ENCODE measurements at places on chromosomes 6 and 20.

GRCh38 chr6:138971601-138972000 is 16.5 kb downstream of the REPS1 start:
- no peak for DNase-seq

- DNase-seq = no peak
Observed at GRCh38 chr20:42589976-42590639, 599.6 kb downstream of the PTPRT start.

GRCh38 chr20:44780226-44780625 is 30.1 kb downstream of the RIMS4 start:
- no peak for DNase-seq

DNA sequence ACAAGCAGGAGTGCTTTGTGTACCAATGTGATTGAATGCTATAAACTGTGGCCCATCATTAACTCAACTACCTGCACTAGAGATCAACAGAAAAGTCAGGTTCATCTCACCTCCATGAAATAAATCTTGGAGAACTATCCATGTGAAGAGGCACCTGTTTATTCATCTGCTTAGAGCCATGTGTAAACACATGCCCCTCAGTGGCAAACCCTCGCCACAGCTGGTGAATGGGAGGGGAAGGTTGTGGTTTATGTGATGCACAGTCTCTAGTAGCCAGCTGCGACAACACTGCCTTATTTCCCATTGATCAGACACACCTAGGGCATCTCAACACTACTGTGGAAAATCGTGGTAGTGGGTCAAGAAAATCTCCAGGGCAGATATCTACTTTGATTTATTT is 640.2 kb downstream of the PTPRT start:
- no peak for DNase-seq

- no peak for DNase-seq
Observed at GRCh38 chr6:46583721-46584120, 68.9 kb downstream of the CYP39A1 start.

DNA sequence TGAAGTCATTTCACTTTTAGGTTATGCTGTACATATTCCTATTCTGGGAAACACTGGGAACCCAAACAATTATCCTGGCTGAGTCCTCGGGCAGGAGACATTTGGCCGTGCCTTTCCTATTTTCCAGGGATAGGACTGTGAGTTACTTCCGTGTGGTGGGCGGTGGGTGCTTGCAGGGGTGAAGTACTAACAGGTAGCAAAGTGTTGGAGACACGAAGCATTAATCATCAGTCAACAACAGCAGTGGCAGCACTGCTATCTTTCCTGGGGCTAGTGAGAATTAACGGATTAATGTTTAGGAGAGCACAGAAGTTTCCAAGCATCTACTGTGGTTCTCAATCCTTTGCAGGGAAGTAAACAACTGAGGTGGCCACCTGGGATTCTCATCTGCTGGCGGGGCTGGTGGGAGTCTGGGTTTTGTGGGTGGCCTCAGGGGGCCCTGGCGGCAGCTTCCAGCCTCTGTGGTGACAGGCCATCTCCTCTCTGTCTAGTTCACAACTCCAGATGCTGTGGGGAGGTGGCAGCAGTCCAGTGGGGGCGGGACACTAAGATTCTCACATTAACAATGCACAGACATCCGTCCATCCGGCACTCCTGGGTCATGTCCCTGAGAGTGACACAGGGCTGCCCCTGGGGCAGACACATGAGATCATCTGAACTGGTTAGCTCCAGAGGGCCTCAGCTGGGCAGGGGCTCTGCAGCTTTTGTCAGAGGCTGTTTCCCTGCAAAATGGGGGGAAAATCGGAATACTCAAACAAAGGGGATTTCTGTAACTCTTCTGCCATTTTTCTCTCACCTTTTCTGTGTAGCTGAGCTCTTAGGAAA is 90.9 kb downstream of the GJA10 start:
- no peak for DNase-seq

- no peak for DNase-seq
Observed at GRCh38 chr20:51738877-51739447, 29.2 kb downstream of the ATP9A start.

DNA sequence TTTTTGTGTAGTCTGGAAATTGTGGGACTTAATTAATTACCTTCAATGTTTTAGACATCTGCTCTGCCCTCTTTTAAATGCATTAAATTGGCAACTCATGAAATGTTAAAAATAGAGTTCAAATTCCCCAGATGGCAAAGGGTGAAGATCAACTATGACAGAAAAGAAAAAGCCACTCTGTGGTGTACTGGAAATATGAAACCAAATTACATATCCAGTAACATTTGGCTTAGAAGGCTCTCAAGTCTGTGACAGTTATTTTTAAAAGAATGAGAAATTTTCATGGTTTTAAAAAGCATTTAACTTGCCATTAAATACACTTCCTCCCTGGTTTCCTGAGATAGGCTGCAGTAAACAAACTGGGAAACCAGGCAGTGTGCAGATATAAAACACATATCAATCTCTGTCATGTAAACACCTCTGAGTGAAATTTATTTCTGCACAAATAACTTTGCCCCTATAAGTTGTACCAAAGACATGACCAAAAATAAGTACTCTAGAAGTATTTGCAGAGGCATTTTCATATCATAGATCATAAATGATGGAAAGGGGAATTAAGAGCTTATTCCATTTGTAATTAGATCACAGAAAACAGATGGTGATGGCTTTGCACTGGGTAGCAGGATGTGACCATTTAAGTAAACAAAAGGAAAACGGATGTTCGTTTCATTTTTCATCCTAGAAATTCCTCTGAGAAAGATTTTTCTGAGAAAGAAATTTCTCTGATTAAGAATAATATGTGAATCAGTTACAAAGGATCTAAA is 360.1 kb downstream of the SAMD5 start:
- DNase-seq = no peak

GRCh38 chr6:144250276-144250675 is 34.9 kb upstream of the UTRN start:
- DNase-seq = no peak

DNA sequence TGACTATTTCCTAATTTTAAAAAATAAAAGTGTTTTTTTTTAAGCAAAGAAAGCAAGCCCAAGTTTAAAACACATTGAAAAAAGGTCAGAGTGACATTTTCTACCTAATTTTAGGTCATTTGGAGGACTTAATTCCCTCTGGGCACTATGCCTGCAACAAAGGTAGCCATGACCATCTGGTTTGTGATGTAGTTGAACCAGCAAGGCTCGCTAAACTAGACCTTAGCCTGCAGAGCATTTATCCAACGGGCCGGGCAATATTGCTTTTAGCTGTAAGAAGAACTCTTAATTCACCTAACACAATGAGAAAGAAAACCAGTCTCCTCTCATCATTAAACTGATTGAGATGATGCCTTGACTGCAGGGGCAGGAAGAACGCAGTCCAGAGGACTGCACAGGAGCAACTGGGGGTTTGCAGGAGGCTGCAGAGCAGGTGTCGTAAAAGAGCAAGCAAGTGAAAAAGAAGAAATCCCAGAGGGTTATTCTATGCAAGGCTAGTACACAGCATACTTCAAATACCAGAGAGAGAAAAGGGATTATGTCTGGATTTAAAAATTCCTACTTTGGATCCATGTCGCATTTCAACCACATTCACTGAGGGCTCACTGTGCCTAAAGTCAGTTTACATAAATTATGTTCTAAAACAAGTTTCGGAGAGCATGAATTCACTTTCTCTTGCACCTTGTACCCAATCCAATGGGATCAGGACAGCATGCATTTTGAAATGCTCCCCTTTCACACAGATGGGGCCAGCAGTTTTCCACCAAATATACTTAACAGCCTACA is 12.8 kb downstream of the TRAF3IP2 start:
- no peak for DNase-seq

DNA sequence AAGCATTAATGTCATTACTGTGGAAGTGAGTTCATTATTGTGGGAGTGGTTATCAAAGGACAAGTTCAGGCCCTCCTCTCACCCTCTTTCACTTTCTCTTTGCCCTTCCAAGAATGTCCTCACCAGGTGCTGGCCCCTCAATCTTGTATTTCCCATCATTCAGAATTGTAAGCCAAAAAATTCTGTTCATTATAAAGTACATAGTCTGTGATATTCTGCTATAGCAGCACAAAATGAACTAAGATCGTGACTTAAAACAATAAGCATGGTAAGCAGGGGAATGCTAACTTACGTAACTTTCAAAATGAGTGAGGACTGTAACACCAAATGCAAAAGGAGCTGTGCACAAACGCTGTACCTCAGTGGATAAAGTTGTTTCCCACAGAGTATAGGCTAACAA is 515.7 kb upstream of the BTBD3 start:
- DNase-seq = no peak

DNA sequence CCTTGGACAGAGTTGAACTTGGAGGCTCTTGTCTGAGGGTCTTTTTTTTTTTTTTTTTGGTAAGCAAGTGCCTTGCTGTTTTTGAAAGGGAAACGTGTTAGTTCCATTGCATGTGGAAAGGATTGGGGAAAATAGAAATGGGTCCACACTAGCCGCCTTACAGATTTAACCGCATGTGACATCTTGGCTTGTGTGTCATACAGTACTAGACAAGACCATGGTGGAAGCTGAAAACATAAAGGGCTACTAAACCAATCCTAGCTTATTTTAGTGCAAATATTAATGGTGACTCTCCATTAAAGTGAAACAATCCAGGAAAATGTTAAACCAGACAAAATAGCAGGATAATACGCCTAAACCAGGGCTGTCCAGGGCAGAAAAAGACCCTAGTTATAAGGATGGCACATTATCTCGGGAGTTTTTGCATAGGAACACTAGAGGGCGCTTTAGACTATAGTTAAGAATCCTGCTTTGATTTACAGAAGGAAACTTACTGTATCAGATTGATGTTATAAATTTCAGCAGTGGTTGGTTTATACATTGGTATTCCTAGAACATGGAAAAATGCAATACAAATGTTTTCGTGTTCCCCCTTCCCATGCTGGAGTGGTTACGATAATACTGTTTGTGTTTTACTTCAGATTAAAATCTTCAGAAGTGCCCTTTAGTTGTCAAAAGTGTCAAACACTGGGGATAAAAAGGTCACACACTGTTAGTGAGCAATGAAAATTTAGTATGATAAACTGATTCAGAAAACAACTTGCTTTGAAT is 59.8 kb upstream of the DEK start:
- DNase-seq = no peak

DNA sequence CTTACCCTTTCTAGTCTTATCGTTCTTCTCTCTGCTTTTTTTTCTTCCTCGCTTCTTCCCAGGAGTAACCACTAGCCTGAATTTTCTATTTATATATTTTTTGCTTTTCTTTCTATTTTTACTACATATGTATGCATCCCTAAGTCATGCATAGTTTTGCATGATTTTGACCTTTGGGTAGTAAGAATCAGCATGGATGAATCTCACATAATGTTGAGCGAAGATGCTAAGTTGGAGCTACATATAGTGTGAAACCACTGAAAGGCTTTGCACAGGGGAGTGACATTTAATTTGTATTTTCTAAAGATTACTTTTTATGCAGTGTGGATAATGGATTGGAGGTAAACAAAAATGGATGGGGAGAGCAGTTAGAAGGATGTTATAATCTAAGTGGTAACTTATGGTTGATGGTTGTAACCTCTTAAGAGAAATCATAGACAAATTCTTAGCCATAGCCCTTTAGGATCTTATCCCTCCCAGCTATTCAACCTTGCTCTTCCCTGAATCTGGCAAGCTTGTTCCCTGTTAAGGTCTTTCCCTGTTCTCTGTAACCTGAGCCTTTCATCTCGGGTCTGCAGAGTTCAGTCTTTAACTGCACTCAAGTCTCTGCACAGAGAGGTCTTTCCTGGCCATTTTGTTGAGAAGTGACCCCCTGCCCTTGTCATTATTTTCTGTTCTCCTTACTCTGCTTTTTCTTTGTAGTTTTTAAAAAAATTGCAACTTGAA is 18.0 kb downstream of the PEX7 start:
- DNase-seq = no peak

DNA sequence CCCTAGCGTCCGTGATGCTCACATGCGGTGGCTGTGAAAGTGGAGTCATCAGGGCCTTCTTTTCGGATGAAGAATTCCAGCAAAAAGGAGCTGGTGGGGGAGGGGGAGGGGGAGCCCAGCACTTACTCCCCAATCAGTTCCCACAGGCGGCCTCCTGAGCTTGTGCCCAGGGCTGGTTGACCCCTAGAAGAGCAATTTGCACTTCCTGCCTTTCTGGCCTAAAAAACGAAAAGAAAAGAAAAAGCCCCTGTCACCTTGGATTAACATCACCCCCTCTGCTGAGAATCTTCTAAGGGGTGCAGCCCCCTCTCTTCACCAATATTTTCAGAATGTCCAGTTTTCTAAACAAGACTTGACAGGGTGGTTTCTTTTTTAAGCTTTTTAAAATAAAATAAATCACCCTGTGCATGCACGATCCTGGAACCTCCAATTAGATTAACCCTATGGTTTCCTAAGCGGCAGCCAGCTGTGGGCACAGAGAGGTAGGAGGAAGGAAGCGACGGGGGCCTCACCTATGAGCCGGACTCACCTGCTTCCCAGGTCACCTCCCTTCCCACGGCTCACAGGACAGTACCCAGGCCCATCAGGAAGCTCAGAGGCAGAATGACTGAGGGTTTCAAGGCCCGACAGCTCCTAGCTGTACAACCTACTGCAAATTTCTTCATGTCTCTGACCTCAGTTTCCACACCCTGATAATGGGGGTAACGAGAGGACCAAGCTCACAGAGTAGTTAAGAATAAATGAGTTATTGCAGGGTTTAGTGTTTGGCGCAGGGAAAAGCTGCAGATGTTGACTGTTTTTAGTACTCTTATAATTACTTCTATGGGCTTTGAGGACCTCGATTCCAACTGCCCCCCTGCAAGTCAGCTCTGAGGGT is 10.5 kb upstream of the TGM2 start:
- no peak for DNase-seq

DNA sequence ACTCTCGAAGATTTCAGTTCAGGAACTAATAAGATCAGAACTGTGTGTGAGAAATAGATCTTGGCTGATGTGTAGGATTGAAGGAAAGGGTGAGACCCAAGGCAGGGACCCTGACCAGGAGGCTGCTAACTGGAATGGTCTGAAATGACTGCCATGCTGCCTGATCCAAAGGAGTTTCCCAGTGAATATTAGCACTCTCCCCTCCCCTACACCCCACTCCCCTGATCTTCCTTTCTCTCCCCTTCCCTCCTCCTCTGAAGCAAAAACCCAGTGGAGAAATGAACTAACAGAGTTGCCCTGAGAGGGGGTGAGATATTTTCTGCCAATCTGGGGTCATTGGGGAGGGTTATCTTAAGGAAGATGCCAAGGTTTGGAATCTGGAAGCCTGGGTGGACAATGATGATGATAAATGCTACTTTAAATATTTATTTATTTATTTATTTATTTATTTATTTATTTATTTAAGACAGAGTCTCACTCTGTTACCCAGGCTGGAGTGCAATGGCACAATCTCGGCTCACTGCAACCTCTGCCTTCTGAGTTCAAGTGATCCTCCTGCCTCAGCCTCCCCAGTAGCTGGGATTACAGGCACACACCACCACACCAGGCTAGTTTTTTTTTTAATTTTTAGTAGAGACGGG is 371.0 kb upstream of the CHD6 start:
- no peak for DNase-seq

Measured in stimulated activated CD4-positive, alpha-beta T cell treated with anti-CD3 and anti-CD28 coated beads, Interleukin-1b, Interleukin-23, amount 100 ng/mL, for 1 hour (primary cell).